Effector memory CD4-positive, alpha-beta T cell (primary cell): ENCODE measurements at places on chromosomes 4 and X.

GRCh38 chrX:68990948-68991347, 162.1 kb downstream of the EFNB1 start:
- H3K4me1 ChIP-seq = no peaks in the 10 kb centered on the region
- H3K4me3 ChIP-seq = no peak overlapping the region
- no peak for DNase-seq
- H3K27ac ChIP-seq = no peak overlapping the region

DNA sequence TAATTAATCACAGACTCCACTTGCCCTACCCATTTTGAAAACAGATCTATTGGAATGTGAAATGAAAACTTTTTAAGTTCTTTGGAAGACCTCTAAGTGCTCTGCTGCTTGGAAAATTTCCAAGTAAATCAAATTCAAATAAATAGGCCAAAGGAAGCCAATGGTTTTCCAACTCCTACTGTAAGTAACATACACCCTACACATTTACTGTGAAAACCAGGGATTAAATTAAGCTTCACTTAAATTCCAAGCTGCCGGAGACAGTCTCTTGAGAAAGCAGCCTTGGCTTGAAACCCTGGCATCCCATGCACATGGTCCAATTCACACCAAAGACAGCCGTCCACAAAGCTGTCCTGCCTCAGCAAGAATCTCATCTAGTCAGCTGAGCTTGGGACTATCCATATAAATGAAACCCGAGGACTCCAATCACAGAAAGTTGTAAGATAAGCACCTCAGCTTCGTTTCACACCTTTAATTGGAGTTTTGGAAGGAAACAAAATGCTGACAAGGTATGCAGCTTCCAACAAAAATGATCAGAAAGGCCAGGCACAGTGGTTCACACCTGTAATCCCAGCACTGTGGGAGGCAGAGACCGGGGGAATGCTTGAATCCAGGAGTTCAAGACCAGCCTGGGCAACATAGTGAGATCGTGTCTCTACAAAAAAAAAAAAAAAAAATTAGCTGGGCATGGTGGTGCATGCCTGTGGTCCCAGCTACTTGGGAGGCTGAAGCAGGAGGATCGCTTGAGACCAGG, 88.6 kb downstream of the APBB2 start:
- H3K4me1 ChIP-seq = no peaks in the 10 kb centered on the region
- no peaks in the 10 kb centered on the region for H3K36me3 ChIP-seq
- no peak overlapping the region for H3K4me3 ChIP-seq
- no peak for DNase-seq

- H3K4me1 ChIP-seq = no peaks in the 10 kb centered on the region
- no peak overlapping the region for H3K4me3 ChIP-seq
- H3K27me3 ChIP-seq = no peaks in the 10 kb centered on the region
- H3K36me3 ChIP-seq = no peaks in the 10 kb centered on the region
- no peak overlapping the region for H3K27ac ChIP-seq
Measured at GRCh38 chr4:163969291-163969690, 474.8 kb downstream of the TMA16 start.

DNA sequence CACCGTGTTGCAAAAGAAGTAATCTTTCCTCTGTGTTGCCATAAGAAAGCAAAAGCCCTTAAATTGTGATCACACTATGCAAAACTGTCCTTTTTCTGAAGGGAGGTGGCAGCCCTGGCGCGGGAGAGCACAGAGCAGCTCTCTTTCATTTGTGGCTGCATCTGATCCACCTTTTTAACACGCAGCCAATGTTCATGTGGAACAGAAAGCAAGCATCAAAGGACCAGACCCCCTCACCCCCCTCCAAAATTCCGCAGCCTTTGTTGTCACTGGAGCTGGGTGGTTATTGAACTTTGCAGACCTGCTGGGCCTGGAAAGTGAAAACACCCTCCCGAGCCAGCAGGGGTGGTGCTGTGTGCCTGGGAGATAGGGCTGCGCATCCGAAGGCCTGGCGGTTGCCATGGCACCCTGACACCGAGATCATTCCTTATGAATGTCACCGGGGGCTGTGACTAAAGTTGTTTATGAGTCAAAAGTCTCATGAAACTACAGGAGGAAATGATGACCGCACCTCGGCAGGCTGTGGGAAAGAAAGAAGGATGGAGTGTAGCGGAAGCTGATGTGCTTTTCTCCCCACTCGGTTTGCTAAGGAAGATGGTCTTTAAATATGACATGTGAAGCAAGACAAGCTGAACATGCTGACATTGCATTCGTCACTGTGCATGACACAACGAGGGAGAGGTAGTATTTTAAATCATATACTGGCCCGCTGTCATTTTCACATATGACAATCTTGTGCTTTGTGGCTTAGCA, 367.4 kb downstream of the UNC5C start:
- no peak overlapping the region for H3K27ac ChIP-seq
- no peaks in the 10 kb centered on the region for H3K36me3 ChIP-seq
- no peak overlapping the region for H3K4me3 ChIP-seq
- H3K4me1 ChIP-seq = no peaks in the 10 kb centered on the region
- H3K27me3 ChIP-seq = no peaks in the 10 kb centered on the region

- no peak overlapping the region for H3K4me3 ChIP-seq
- no peaks in the 10 kb centered on the region for H3K27me3 ChIP-seq
- H3K36me3 ChIP-seq = peaks cover 14% of the 10 kb centered on the region
- H3K27ac ChIP-seq = no peak overlapping the region
Measured at GRCh38 chr4:142267101-142267500, 579.0 kb downstream of the INPP4B start.

DNA sequence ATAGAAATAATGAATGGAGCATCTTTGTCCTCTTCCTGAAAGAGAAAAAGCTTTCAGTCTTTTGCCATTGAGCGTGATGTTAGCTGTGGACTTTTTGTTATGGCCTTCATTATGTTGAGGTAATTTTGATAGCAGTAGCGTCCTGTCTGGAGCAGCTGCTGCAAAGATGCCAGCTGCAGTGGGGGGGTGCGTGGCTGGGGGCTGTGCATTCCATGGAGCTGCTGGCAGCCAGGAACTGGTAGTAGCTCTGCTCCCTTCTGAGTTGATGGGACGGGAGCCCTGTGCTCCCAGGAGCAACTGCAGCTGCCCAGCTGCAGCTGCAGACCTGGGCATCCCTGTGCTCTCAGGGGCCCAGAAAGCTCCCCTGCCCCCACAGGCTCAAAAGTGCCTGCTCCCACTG, 50.4 kb downstream of the CCDC160 start:
- no peak overlapping the region for H3K4me3 ChIP-seq
- no peaks in the 10 kb centered on the region for H3K27me3 ChIP-seq
- DNase-seq = no peak

DNA sequence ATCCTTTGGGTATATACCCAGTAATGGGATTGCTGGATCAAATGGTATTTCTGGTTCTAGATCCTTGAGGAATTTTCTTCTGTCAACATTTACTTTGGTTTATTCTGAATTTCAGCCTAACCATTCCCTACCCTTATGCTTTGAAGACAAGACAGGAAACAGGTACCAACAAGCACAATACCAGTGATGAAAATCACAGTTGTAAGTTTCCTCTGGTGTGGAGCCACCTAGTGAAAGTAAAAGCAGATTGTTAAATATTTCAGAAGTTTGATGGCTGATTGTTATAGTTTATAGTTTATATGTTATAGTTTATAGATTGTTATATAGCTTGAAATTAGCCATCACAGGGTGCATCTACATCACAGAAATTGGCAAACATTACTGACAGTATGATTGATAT, 104.5 kb upstream of the AGA start:
- H3K27ac ChIP-seq = no peak overlapping the region
- no peak for DNase-seq
- H3K36me3 ChIP-seq = no peaks in the 10 kb centered on the region
- no peaks in the 10 kb centered on the region for H3K4me1 ChIP-seq
- no peak overlapping the region for H3K4me3 ChIP-seq
- no peaks in the 10 kb centered on the region for H3K27me3 ChIP-seq

DNA sequence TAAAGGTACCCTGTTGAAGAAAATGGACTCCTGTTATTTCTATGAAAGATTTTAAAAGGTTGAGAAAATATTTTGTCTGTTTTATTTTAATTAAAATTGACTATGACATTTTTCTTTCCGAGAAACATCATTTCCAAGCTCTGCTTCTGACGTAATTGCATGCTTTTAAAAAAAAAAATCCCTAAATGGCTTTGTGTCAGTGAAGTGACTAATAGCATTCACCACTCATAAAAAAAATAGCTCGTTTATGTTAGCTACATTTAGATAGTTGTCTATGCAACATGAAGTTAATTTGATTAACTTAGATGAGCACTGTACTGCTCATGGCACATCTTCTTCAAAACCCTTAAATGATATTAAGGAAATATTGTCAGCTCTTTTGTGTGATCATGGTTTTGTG, 105.1 kb upstream of the KLHL13 start:
- H3K27ac ChIP-seq = no peak overlapping the region
- H3K4me3 ChIP-seq = no peak overlapping the region
- no peak for DNase-seq
- no peaks in the 10 kb centered on the region for H3K27me3 ChIP-seq

DNA sequence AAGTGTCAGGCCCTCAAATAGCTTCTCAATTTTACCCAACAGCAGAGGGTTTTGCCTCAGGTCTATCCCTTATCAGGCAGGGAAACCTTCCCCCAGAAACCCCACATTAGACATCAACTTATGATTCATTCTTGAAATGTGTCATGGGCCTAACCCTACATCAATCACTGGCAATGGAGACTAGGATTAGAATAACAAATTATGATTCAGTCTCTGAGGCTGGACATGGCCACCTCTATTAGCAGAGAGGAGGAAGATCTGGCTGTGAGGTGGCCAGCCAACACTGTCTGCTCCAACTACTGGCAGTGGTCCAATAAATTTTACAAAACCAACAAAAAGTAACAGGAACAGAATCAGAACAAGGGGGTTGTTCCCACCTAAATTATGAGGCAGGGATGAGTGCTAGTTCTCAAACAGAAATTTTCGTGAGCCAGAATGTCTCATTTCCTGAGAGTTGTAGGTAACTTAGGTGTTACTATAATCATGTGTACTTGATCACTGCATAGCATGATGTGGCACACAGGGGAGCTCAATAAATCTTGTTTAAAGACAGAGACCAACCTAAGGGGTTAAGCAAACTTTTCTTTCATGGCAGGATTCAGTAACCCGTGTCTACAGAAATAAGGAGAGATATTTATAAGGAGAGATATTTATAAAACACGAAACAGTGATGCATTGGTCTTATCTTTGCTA, 126.8 kb downstream of the NFKB1 start:
- H3K27me3 ChIP-seq = no peaks in the 10 kb centered on the region
- DNase-seq = no peak
- no peak overlapping the region for H3K4me3 ChIP-seq
- H3K36me3 ChIP-seq = no peaks in the 10 kb centered on the region
- no peak overlapping the region for H3K27ac ChIP-seq
- peaks cover 23% of the 10 kb centered on the region for H3K4me1 ChIP-seq

- no peaks in the 10 kb centered on the region for H3K27me3 ChIP-seq
- H3K4me1 ChIP-seq = no peaks in the 10 kb centered on the region
- H3K27ac ChIP-seq = no peak overlapping the region
- H3K4me3 ChIP-seq = no peak overlapping the region
Measured at GRCh38 chr4:110977554-110977953, 354.7 kb upstream of the PITX2 start.

DNA sequence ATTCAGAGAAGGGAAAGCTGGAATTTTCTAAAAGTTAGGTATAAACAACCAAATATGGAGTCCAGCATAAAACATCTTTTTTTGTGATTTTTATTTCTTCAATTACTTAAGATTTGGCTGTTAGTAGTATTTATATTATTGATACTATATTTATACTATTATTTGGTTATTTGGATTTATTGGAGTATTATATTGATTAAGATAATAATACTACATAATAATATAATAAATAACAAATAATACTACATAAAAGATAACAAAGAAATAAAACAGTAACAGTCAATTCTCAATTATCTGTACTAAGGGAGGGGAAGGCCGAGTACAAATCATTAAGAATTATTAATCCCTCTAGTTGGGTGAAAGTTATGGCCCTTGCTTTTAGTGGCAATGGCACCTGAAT, 66.0 kb upstream of the IRF2 start:
- no peak for DNase-seq
- H3K36me3 ChIP-seq = no peaks in the 10 kb centered on the region
- no peak overlapping the region for H3K4me3 ChIP-seq
- H3K4me1 ChIP-seq = peaks cover 12% of the 10 kb centered on the region

DNA sequence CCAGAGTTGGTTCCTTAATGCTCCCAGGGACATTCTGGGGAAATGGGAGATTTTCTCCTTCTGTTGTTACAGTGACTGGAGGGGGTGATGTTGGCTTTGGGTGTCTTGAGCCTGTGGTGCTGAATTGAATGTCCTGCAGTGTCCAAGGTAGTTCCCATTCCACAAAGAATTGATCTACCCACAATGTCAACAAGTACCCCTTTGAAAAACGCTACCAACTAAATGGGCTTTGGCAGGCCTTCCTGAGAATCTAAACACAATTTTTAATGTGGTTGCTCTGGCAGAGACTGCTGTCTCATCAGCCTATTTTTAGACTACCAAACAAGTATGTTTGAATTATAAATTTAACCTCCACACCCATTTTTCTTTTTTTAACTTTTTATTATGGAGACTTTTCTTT, 69.4 kb downstream of the CCKAR start:
- H3K4me1 ChIP-seq = no peaks in the 10 kb centered on the region
- H3K4me3 ChIP-seq = no peak overlapping the region
- peaks cover 25% of the 10 kb centered on the region for H3K36me3 ChIP-seq

DNA sequence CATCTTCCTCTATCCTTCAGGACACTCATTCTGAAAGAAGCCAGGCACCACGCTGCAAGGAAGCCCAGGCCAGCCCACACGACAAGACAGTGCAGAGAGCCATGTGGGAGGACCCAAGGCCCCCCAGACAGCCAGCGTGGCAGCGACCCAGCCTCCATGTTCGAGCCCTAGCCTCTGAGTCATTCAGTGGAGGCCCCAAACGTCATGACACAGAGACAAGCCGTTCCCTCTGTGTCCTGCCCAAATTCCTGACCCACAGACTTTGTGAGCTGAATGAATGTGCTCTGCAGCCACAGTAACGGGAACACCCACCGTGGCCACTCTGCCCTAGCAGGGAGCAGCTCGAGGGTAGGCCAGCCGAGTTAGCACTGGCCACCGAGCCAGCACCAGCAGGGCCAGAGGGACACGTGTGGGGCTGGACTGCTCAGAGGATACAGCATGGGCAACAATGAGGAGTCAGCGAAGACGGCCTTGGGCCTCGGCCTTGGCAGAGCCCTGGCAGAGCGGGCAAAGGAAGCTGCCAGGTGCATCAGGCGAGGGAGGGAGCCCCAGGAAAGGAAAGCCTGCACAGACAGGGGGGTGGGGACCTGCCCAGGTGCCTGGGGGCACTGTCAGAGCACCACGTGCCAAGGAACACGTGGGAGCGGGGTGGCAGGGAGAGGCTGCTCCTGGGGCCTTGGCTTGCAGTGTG, 8.6 kb downstream of the BLOC1S4 start:
- no peak for DNase-seq
- H3K36me3 ChIP-seq = no peaks in the 10 kb centered on the region
- H3K27me3 ChIP-seq = no peaks in the 10 kb centered on the region
- no peak overlapping the region for H3K27ac ChIP-seq

- H3K4me3 ChIP-seq = no peak overlapping the region
- peaks cover 4% of the 10 kb centered on the region for H3K27me3 ChIP-seq
- peaks cover 2% of the 10 kb centered on the region for H3K4me1 ChIP-seq
Measured at GRCh38 chr4:121706595-121707021, 9.8 kb upstream of the ANXA5 start.
